ENCODE measurements at places on chromosomes 3 and 15.

GRCh38 chr3:5298453-5298852 lies 110.9 kb downstream of the EDEM1 start:
- DNase-seq = no peak

- no peak for DNase-seq
These were observed 197.8 kb downstream of the TBC1D5 start for GRCh38 chr3:17544632-17545031.

GRCh38 chr3:159208050-159208449 lies 406.2 kb downstream of the MFSD1 start:
- no peak for DNase-seq

- DNase-seq = no peak
These were observed 36.0 kb downstream of the RAB8B start for GRCh38 chr15:63225381-63225780.

GRCh38 chr3:33883538-33883950 lies 85.1 kb downstream of the PDCD6IP start:
- DNase-seq = no peak

GRCh38 chr3:149638228-149639092 lies 19.4 kb downstream of the WWTR1 start:
- DNase-seq = peak; percentile 53

DNA sequence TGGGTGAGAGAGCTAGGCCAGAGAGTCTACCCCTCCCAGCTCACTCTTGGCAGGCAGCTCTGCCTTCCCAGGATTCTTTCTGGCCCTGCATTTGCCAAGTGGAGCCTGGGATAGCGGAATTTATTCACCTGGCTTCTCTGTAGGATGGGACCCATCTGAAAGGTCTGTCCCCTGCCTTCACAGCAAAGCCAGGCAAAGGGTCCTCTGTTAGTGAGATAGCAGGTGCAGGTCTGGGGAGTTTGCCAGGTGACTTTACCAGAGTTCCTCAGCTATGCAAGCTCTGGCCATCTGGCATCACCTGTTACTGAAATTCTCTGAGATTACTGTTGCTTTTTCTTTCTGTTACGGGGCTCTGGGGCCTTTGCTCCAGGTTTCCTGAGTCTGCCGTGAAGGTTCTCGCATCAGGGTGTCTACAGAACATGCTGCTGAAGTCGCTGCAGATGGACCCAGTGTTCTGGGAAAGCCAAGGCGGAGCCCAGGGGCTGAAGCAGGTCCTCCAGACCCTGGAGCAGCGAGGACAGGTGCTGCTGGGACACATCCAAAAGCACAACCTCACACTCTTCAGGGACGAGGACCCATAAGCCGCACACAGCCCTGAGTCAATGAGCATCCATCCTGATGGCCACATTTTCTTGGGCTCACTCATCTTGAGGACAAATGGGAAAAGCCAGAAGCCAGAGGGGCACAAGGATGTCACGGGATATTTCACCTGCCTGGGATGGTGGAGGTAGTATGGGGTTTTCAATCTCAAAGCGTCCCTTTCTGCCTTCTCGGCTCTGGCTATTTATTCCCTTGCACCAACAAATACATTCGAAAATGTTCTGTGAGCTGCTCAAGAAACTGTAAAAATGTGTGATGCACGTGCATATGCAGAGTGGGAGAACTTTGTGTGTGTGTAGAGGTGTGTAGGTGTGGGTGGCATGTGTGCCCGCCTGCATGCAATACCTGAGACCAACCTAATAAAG lies 49.8 kb downstream of the POMGNT2 start:
- no peak for DNase-seq

GRCh38 chr15:90807074-90807785 lies 61.2 kb upstream of the FURIN start:
- no peak for DNase-seq

DNA sequence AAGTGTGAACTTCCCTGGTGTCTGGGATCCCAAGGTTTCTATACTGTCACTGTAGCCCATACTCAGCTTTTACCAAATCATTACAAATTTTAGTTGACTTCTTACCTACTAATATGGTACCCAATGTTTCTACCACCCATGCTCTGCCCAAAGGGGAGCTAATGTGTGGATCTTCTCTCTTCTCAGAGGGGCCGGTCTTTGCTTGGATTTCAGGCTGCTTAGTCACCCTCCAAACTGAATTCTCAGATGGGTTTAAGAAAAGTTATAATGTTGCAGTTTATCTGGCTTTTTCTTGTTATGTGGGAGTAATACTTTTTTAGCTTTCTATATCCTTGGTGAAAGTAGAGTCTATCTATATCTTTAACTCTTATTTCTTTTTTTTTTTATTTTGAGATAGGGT lies 67.1 kb upstream of the AKAP13 start:
- DNase-seq = no peak

DNA sequence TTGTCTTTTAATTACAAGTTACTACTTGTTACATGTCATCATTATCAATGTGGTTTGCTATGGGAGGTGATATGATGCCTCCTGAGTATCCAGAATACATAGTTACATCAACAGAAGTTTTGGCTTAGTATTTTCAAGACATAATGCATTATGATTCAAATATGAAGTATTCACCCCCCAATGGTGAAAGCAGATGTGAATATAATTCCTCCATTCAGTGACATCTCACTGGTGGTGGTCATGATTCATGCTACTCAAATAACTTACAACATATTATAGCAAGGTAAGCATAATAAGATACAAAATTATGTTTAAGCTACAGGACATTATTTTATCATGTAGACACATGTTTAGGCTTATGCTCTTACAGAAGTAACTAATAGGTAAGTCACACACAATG lies 34.9 kb upstream of the TTBK2 start:
- peak; percentile 19 for DNase-seq

DNA sequence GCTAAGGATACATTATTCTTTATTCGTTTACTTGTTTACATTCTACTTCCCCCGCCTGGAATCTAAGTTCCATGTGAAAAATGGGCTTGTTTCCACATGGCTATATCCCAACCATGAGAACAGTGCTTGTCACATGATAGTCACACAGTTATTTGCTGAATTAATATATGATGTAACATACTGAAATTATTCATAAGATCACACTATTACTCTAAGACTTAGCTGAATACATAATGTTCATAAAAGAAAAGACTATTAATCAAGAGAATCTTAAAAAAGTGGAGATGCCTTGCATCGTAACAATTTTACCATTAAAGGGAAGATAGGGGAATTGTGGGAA lies 6.5 kb downstream of the PBRM1 start:
- DNase-seq = no peak

- no peak for DNase-seq
These were observed 148.0 kb downstream of the TPRA1 start for GRCh38 chr3:127442506-127442905.

- DNase-seq = no peak
These were observed 41.4 kb downstream of the SCAPER start for GRCh38 chr15:76863693-76864092.

DNA sequence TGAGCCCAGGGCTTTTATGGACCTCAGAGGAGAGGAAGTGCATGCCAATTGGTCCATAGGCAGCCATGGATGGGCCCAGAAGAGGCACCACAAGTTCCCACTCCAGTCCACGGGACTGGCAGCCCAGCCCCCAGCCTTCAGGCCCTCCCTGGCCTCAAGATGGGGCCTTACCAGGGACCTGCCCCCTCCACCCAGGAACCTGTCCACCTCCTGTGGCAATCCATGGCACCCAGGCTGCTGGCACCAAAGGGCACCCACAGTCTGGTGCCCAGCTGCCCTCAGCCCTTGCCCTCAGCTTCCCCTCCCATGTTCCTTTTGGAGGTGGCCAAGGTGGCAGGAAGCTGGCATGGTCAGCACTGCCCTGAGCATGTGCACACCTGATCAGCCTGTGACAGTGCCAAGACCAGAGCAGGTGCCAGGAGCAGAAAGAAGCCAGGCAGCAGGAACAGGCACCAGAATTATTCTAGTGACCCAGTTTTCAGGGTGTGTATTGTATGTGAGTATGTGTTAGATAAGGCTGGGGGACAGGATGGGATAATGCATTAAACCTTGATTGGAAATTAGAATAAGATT lies 415.0 kb downstream of the NTRK3 start:
- no peak for DNase-seq

DNA sequence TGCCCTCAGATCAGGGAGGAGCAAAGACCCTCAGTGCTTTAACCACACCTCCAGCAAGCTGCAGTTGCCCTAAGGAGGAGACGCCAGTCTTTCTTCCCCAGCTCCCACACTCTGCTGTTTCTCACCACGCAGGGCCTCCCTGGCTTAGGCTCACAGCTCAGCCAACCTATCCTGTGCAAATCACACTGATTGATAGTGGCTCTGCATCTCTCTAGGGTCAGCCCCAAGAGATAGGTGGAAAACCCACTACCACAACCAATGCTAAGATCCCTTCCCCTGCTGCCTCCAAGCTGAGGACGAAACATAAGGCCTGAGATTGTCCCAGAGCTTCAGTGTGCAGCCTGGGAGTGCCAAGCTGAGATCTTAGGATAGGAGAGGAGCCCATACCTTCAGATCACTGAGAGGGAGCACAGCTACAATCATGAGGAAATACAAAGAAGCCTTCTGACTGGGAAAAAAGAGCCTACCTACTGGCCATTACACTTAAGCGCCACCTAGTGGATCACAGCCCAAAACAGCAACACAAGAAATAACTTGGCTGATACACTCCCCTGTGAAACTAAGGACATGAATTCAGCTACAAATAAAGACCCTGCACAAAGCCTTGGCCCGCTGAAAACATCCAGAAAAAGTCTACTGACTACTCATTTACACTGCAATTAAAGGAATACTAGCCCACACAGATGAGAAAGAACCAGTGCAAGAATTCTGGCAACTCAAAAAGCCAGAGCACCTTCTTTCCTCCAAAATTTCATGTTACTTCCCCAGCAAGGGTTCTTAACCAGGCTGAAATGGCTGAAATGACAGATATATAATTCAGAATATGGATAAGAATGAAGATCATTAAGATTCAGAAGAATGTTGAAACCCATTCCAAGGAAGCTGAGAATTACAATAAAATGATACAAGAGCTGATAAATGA lies 271.5 kb upstream of the DCBLD2 start:
- peak; percentile 41 for DNase-seq

- DNase-seq = no peak
These were observed 48.6 kb downstream of the OR5H15 start for GRCh38 chr3:98215051-98215450.

- no peak for DNase-seq
These were observed 410.4 kb downstream of the SHQ1 start for GRCh38 chr3:72437661-72438406.

DNA sequence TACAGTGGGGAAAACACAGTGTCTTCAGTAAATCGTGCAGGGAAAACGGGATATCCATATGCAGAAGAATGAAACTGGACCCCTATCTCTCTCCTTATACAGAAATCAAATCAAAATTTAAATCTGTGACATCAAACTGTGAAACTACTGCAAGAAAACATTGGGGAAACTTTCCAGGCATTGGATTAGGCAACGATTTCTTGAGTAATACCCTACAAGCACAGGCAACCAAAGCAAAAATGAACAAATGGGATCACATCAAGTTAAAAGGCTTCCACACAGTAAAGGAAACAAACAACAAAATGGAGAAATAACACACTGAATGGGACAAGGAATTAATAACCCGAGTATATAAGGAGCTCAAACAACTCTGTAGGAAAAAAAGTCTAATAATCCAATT lies 165.3 kb downstream of the PLCL2 start:
- DNase-seq = no peak

DNA sequence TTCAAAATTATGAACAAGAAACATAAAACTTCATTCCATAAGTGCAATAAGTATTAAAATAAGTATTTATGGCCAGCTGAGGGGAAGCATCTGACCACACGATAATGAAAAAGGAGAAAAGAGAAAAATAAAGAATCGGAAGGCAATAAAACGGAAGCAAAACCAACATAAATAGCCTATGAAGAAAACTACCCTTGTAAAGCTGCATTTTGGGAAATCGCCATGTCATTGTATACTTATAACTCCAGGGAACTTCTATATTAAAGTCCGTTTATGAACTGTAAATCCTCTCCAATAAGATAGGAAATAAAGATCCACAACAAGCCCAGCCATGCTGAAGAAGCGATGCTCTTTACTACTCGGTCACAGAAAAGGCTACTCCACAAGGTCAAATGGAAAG lies 47.7 kb downstream of the MORC1 start:
- no peak for DNase-seq

GRCh38 chr3:171970301-171970788 lies 69.0 kb upstream of the FNDC3B start:
- DNase-seq = no peak

- no peak for DNase-seq
These were observed 11.9 kb downstream of the CA12 start for GRCh38 chr15:63369781-63370180.

DNA sequence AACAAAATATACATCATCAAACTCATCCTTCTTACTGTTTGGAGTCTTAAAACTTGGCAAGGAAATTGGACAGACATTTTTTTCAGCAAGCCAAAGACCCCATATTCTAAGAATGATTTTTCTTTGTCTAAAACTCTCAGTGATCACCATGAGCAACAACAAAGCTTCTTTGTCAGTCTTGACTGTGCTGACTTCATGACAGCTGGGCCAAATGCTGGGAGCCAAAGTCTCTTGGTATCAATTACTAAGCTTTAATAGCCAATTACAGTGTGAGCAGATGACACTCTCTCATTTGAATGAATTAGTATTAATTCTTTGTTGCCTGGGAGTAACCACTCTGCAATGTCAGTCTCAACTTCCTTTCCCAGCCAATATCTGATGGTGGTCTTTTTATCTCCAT lies 48.1 kb upstream of the GK5 start:
- no peak for DNase-seq

Data from skeletal muscle cell (primary cell).